ENCODE measurements at places on chromosomes 4 and X.

GRCh38 chrX:69238887-69239231 lies 73.6 kb upstream of the PJA1 start:
- DNase-seq, result no peak

DNA sequence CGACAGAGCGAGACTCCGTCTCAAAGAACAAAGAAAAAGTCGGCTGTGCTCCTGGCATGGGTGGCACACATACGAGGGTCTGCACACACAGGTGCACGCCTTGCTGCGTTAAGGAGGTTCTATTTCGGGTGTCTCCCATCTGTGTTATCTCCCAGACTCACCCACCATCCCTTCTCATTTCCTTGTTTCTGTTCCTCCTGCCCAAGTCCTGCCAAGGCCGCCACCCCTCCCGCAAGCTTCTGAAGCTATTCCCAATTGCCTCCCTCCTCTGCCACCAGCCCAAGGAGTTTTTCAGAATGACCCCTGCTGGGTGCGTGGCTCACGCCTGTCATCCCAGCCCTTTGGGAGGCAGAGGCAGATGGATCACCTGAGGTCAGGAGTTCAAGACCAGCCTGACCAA lies 6.0 kb upstream of the IL3RA start:
- no peak for DNase-seq

GRCh38 chr4:6029254-6029653 lies 11.0 kb upstream of the C4orf50 start:
- no peak for DNase-seq

GRCh38 chr4:106385853-106386393 lies 17.3 kb upstream of the GIMD1 start:
- DNase-seq, result no peak

DNA sequence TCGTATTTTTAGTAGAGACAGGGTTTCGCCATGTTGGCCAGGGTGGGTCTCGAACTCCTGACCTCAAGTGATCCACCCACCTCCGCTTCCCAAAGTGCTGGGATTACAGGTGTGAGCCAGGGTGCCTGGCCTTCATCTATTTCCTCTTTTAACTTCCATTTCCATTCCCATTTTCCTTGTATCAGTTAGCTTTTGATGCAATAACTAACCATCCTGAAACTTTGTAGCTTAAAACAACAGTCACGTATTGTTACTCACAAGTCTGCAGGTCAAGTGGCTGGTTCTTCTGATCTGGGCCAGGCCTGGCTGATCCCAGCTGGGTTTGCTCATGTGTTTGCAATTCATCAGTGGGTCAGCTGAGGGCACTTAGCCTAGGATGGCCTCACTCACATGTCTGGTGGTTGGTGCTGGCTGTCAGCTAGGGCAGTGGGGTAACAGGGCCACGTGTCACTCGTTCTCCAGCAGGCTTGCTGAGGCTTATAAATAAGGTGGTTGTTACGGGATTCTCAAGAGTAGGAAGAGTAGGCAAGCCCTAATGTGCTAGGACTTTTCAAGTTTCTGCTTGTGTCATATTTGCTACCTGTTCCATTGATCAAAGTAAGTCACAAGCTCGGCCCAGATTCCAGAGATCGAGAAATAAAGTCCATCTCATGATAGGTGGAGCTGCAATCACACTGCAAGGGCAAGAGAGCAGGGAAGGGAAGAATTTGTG lies 88.2 kb downstream of the SOWAHB start:
- DNase-seq, result no peak
